ENCODE measurements at places on chromosomes 7 and 10.

GRCh38 chr10:93951905-93952304 lies 41.8 kb upstream of the PLCE1 start:
- no peak for DNase-seq

GRCh38 chr10:33240931-33241330 lies 93.5 kb downstream of the NRP1 start:
- no peak for DNase-seq

DNA sequence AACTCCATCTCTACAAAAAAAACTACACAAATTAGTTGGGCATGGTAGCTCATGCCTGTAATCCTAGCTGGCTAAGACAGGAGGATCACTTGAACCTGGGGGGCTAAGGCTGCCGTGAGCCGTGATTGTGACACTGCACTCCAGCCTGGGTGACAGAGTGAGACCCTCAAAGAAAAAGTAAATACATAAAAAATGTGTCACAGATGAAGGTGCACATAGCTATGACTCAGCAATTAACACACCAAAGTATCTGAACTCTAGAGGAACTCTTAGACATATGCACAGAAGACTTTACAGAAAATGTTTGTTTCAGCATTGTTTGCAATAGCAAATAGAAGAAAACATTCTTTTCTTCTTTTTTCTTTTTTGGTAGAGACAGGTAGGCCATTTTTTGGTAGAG lies 8.3 kb downstream of the C10orf62 start:
- DNase-seq = no peak

- no peak for DNase-seq
Measured at GRCh38 chr10:131337741-131338140, 26.2 kb upstream of the TCERG1L start.

- DNase-seq = no peak
Measured at GRCh38 chr10:119862524-119862923, 10.1 kb downstream of the MCMBP start.

DNA sequence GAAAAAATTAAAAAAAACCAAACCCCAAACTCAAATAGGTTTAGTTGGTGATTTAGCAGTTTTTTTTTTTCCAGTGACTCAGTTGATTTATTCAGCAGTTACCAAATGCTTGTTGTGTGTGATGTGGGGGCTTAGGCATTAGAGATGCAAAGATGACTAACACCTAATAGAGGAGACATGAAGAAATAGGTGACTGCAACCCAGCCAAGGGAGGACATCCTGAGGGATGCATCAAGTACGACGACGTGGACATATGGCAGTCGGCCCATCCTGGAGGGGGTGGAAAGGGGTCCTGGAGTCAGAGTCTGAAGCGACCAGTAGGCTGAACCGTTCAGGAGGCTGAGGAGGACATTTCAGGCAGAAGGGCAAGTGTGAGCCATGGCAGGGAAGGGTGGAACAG lies 35.5 kb downstream of the LRMDA start:
- DNase-seq = no peak

DNA sequence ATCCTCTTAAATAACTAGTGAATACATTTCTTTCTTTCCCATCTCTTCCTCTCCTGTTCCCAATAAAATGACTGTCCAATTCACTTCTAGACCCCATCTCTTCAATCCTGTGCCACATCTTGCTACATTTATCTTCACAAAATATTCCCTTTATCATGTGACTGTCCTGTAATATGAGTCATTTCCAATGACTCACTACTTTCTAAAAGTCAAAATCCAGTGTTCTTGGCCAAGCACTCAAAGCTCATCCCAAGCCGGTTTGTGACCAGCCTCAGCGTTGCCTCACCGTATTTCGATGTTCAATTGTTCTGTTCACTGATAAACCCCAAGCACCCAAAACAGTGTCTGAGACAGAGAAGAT lies 104.7 kb downstream of the PARD3 start:
- DNase-seq = no peak

- DNase-seq = no peak
Measured at GRCh38 chr10:112335111-112335867, 38.6 kb upstream of the ACSL5 start.

DNA sequence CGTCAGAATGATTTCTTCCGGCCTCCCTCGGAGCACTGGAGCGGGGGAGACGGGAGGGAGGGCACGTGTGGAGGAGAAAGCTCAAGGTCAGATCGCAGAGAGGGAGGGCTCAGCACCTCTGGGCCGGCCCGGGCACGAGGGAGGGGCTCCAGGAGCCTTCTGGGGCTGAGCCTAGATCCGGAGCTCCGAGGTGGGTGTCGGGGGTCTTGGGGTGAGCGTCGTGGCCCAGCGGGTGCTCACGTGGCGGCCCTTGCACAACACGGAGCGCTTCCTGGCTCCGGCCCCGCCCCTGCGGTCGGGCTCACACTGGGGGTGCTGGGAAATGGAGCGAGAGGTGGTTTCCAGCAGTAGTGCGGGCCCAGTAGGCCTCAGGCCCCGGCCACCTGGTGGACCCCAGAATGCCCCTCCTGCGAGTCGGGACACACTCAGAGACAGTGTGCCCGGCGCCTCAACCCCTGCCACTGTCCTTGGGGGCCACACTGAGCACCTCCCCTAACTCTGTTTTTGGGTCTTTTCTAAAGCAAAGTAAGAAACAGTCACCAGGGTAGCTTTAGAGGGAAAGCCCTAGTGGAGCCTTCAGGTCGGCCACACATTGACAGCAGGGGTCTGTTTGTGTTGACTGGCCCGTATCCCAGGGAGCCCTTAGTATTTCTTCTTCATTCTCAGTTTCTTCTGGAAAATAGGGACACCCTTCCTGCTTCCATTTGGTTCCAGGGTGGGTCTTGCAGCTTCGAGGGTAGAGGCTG lies 798 bp downstream of the PPIF start:
- DNase-seq = peak; percentile 64

GRCh38 chr10:56449770-56450169 lies 88.7 kb upstream of the ZWINT start:
- no peak for DNase-seq

- no peak for DNase-seq
Measured at GRCh38 chr10:95389982-95390381, 99.2 kb upstream of the PDLIM1 start.

DNA sequence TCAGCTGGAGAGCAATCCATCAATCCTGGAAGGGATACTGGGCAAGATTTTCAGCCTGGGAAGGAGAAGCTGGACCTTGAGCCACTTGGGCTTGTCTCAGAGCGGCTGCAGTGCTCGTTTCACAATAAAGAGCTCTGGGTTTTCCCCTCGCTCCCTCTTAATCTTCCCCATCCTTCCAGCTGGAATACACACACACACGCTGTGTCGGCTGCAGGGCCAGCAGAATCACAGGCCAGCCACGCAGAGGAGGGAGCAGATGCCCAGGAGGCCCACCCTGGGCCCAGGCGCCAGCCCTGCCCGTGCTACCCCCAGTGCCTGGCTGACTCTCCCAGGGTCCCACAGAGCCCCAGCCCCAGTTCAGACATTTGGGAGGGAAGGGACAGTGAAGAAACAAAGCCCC lies 255.1 kb downstream of the TNS3 start:
- DNase-seq = no peak

- DNase-seq = no peak
Measured at GRCh38 chr10:126242397-126243260, 145.6 kb downstream of the ADAM12 start.

DNA sequence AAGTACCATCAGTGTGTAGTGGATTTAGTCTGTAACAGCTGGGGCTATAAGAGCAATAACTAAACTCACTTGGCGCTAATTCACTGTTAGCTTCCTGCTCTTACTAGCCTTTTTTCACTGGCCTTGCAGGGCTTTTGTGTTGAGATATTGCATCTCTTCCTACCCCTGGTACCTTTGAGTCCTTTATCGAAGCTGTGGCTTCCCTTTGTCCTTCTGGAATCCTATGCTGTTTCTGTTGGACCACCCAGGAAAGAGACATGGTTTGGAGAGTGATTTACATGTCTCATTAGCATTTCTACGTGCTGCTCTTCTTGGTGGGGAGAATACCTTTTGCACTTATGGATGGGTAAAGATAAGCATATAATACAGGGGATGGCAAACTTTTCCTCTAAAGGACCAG lies 103.8 kb downstream of the MLLT10 start:
- DNase-seq = no peak

DNA sequence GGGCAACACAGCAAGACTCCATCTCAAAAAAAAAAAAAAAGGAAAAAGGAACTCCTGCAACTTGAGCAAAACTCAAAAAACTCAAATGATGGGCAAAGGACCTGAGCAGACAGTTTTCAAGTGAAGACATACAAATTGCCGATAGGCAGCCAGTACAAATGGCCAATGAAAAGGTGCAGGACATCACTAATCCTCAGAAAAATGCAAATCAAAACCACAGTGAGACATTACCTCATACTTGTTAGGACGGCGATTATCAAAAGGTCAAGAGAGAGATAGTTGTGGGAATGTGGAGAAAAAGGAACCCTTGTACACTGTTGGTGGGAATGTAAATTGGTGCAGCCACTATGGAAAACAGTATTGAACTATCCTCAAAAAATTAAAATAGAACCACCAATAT lies 16.8 kb downstream of the SVOPL start:
- DNase-seq = no peak

DNA sequence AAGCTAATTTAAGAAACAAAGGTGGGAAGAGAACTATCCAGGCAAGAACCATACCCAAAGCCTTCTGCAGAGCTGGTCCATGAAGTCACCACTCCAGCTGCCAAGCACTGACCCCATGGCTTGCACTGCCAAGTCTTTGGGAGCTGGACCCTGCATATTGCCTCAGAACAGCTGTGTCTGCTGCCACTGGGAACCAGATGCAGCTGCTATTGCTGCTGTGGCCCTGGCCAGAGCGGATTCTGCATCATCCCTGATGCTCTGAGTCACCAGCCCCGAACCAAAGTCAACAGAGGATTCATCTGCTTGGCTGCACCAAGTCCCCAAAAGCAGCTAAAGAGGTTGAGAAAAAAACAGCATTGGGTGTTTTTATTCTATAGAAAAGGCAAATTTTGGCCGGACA lies 39.2 kb upstream of the GSAP start:
- no peak for DNase-seq

- DNase-seq = no peak
Measured at GRCh38 chr10:5469353-5470061, 29.9 kb downstream of the CALML5 start.

GRCh38 chr10:102501201-102502028 lies 1.1 kb downstream of the ACTR1A start:
- DNase-seq = no peak

GRCh38 chr10:113340282-113340681 lies 212.6 kb upstream of the HABP2 start:
- no peak for DNase-seq

- DNase-seq = no peak
Measured at GRCh38 chr10:20200758-20201157, 384.5 kb downstream of the PLXDC2 start.

GRCh38 chr10:1287487-1287886 lies 231.3 kb downstream of the WDR37 start:
- no peak for DNase-seq

DNA sequence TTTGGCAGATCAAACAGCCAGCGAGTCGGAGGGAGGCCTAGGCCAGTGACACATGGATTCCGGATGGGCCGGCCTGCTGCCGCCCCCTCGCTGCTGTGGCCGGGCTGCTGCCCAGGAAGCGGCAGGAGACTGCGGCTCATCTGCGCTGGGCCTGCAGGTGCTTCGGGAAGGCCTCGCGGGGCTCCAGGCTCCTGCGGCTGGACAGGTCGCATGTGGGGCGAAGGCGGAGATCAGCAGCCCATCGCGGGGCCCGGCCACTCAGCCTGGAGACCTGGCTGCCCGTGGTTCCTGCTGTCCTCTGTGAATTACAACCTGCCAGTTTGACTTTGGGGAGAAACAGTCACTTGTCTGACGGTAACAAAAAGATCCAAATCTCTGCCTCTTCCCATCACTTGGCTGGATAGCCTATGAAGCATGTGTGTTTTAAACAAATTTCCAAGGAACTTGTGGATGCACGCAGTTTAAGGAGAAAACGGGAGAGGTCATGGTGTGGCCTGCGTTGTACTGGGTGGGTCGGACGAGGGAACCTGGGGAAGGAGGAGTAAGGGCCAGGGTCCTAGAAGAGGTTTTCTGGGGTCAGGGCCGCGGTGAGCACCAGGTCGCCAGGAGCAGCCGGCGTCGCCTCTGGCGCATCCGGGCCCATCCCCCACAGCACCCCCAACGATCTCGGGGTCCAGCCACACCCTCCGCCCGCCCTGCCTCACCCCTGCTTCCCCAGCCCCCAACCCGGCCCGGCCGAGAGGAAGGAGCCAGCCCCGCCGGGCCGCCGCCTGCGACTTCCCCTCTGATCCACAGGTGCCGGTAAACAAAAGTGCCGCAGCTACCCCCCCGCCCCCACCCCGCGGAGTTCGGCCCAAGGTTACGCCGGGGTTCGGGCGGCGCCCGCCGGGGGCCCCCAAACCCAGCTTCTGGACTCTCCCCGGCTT lies 1.6 kb downstream of the SPOCK2 start:
- peak; percentile 39 for DNase-seq

DNA sequence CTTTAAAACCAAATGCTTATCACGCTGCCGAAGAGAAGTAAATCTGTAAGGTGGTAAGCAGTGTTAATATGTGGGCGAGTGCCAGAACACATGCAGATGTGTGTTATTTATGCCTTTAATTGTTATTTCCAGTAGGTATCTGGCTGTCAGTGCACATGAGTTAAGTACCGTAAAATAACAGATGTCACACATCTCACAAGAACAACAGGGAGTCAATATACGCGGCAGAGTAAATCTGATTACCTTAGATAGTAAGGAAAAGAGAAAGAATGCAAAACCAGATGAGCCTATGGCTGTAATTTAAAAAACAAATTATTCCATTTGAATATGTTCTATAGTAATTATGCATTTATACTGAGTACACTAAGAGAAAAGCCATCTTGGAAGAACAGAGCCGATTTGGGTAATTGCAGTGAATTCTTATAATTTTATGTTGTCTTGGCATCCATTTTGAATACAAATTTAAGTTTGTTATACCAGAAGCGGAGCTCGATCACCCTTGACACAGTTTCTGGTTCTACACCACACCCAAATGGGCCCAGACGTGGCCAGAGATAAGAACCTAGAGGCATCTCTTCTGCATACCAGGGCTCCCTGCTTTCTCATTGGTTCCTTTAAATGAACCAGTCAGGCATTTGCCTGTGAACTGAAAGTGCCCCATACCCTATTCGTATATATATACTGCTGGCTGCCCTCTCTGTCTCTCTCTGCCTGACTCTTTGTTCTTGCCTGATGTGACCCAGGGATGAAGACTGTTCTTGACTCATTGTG lies 34.8 kb downstream of the DNAJB9 start:
- no peak for DNase-seq

Data from stimulated activated CD8-positive, alpha-beta memory T cell treated with anti-CD3 and anti-CD28 coated beads, Interleukin-12 subunit alpha, Interleukin-12 subunit beta, amount 100 ng/mL, for 4 hours (primary cell).